ENCODE measurements at places on chromosomes 16 and 17. TPM values are rescaled to one million over a fixed set of nuclear protein-coding genes. Genes with fewer than 3 reads are reported as not detected.

- DNase-seq: no peak
Measured at GRCh38 chr16:88804173-88804551, 573 bp downstream of the CDT1 start.

DNA sequence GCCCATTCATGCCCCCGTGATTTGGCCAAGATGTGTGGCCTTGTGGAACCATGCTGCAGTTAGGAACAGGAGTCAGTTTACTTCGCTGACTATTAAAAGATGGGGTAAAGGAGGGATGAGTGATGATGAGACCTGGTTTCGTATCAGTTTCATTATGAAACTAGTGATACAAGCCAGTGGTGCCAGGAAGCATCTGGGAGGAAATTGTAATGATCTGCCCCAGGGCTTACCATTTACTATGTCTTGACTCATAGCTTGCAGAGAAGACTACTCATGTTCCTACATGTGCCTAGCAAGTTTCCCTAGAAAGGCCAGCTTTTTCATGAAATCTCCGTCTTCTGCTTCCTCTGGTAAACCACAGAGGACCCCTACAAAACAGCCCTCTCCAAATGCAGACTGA lies 23.2 kb downstream of the CDH3 start:
- no peak for DNase-seq

Gene FNDC8
- total RNA-seq: not detected

DNA sequence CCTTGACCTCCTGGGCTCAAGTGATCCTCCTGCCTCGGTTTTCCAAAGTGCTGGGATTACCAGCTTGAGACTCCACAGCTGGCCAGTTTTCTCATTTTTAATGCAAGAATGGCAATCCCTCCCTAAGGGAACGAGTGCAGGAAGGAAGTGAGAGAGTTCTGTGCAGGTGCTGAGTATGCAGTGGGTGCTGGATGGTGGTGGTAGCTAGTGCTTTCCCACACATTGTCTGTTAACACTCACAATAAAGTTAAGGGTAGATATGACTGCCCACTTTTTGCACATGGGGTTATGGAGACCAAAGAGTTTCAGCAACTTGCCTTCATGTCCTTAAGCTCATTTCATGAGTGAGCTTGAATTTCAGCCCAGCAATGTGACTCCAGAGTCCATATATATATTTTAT lies 18.5 kb downstream of the RGS9 start:
- DNase-seq: no peak

- DNase-seq: no peak
Measured at GRCh38 chr17:56185491-56186221, 32.4 kb downstream of the ANKFN1 start.

Gene MAPT
- total RNA-seq: 1.6 TPM

Gene KRTAP9-2
- not detected for total RNA-seq

- DNase-seq: no peak
Measured at GRCh38 chr17:7490144-7490543, 6.0 kb downstream of the POLR2A start.

DNA sequence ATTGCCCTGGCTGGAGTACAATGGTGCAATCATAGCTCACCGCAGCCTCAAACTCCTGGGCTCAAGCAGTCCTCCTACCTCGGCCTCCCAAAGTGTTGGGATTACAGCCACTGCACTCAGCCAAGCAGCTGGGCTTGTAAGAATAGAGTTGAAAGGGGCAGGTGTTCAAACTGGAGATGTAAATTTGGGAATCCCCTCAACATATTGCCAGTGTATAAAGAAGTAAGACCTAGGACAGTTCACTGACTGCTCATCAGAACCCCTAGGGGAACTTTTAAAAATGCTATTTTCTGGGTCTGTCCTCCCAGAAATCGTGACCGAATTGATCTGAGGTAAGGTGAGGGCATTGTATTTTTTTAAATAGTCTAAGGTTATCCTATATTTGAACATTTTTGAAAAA lies 8.9 kb upstream of the DNAJA2 start:
- DNase-seq: no peak

GRCh38 chr17:78882540-78883088 lies 20.4 kb downstream of the CEP295NL start:
- peak; percentile 50 for DNase-seq

DNA sequence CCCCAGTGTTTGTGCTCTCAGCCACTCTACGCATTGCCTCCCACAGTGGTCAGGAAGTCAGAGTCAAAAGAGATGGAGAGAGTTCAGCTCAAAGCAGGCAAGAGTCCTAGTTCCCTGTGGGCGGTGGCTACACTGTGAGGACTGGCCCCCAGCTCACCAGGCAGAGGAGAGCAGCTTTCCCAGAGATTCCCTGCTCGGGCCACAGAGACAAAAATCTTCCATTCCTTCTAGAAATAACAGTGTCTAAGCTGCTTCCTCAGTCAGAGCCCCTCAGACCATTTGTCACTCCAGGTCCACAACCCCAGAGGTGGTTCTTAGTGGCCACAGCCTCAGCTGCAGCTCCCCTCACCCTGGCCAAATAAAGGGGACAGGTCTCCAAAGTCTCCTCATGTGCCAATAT lies 263.0 kb upstream of the RPL38 start:
- no peak for DNase-seq

DNA sequence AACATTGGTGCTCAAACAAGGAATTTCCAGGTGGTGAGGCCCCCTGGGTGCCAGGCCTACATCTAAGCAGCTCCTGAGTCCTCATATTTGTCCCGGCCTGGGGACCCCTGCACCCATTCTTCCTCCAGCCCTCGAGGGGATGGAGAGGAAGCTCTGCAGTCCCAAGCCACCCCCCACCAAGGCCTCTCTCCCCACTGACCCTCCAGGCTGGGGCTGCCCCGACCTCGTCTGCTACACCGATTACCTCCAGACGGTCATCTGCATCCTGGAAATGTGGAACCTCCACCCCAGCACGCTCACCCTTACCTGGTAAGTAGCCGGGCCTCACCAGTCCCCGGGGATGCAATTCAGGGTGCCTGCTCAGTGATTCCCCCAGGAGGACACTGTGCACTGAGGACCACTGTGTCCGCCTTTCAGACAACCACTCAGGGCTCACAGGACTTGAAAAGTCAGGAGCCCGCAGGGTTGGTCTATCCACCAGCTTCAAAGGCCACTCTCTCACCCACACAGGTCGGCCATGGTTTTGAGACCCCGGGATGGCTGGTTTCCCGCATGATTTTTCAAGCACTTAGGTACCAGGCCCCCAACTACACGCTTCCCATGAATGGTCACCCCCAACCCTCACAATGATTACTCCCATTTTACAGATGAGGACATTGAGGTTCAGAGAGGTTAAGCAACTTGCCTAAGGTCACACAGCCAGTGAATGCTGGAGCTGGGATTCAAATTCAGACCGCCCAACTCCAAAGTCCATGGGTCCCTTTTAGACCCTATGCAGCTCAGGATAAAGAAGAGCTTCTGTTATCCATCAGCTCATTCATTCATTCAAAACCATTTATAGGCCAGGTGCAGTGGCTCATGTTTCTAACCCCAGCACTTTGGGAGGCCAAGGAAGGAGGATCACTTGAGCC lies 32.4 kb downstream of the IL21R start:
- DNase-seq: peak; percentile 19

Gene NPB
- 2.1 TPM for total RNA-seq

DNA sequence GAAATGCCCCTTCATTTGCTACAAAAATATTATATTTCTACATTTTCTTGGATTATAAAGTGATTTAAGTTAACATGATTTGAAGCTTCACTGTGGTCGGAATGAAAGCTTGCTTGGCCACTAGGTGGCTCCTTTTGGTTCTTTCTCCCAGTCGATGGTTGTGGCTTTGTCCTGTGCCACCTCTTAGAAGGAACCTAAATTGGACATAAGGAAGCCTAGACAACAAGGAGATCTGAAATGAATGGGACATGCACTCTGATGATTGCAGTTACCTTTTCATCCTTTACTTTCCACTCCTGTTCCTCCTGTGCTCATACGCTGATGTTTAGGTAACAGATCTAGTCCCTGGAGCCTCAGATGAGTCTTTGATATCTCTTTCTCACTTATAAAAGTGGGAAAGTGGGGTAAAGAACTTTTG lies 39.2 kb downstream of the FTO start:
- DNase-seq: peak; percentile 45

- peak; percentile 77 for DNase-seq
Measured at GRCh38 chr16:2151188-2152091, 3.0 kb downstream of the RAB26 start.

DNA sequence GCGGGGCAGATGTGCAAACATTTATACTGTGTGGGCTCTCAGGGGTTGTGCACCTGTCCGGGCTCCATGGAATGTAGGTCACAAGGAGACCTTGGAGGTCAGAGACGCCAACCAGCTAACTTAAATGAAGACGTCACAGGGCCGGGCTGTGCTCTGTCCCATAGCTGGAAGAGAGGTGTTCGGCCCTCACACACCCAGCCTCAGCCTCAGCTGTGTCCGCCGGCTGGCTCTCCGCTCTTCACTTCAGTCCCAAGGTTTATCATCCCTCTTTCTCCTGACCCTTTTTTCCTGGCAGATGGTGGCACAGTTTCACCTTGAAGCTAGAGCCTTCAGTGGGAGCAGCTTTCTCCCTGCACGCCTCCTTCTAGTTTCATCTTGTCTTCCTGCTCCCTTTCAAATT lies 6.0 kb upstream of the RBFOX3 start:
- peak; percentile 20 for DNase-seq

- no peak for DNase-seq
Measured at GRCh38 chr16:81040131-81040530, 4.5 kb downstream of the ATMIN start.

DNA sequence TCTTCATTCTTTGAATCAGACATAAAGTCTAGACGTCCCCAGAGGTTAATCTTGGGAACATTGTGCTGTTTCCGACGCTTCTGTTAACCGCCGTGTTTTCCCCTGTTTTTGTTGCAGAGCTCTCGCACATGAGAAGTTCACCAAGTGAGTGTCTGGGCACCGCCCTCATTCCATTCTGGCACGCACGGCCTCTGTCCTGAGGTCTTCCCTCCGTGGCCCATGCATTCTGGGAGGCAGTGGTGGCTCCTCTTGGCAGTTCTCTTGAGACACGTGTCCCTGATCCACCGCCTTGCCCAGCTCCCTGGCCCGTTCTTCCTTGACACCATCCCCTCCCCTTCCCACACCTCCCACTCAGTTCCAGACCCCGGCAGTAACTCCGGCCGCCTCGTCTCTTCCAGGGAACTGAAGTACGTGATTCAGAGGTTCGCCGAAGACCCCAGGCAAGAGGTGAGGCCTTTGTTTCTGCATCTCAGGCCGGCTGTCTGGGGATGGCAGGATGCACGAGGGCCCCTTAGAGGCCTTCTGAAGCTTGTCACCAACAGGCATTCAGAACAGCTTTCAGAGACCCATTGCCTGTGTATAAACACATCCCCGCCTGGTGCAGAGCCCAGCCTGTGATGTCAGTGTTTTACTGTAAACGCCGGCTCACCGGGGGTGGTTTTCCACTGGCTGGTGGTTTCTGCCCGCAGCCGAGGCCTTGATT lies 85.9 kb upstream of the PLCG2 start:
- DNase-seq: no peak

- DNase-seq: peak; percentile 89
Measured at GRCh38 chr17:42819939-42820535, 4.0 kb downstream of the BECN1 start.

DNA sequence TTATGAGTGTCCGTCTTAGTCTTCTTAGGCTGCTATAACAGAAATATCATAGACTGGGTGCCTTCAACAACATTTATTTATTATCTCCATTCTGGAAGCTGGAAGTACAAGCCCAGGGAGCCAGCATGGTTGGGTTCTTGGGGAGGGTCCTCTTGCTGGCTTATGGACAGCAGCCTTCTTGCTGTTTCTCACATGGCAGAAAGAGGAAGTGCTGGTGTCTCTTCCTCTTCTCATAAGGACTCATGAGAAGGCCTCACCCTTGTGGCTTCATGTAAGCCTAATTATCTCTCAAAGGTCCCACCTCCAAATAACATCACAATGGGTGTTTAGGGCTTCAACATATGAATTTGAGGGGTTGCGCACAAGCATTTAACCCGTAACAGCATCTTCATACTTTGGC lies 207.0 kb upstream of the COX10 start:
- no peak for DNase-seq

Measured in H9 (cell line).